ENCODE measurements at places on chromosomes 7 and 10.

DNA sequence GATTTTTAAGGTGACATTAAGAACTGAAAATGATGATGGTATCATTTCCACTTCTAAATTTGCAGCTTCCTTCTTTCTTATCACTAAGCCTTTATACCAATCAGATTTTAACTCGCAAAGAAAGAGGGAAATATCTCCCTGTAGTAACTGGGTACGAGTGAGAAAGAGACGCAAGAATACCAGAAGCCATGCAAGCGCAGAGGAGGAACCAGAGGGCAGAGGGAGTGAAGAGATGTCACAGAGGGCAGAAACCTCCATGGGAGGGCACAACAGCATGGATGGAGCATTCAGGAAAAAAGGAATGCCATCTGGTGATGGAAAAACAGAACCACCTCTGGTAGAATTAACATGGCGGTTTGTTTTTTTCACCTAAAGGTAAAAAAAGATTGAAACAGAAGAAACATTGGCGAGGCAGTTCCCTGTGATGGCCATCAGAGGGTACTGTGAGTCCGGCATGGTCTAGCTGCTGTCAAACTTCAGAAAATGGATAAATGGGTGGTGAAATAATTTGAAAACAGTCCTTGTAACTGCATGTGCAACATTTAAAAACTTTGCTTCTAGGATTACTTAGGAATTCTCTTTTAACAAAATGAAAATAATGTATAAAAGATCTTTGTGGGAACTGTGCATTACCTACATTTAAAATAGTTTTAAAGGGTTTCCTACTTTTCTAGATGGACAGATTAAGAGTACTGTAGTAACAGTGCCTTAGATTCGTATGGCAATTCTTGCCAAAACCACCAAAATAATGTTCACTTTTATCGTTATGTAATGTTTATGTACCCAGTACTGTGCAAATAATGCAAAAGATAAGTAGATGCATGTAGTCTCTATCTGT lies 91.8 kb downstream of the ARHGAP12 start:
- no peak for DNase-seq

- DNase-seq: no peak
Measured at GRCh38 chr7:1269336-1269890, 36.7 kb downstream of the UNCX start.

DNA sequence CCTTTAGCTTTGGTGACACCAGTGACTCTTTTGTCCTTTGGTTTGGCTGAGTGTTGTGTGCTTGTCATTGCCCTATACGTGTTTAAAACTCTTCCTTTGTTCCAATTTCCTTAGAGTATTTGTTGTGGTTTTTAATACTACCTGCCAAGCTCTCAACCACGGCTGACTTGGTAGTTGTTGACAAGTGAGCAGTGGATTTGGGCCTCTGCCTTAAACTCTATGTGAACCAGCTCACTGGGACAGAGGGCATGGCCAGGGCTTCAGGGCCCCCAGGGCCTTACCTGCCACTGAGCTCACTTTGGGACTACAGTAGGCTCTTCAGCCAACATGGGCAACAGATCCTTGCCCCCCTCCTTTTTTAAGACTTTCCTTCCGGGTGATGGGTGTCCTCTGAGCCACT lies 9.6 kb upstream of the DMBT1 start:
- DNase-seq: no peak

DNA sequence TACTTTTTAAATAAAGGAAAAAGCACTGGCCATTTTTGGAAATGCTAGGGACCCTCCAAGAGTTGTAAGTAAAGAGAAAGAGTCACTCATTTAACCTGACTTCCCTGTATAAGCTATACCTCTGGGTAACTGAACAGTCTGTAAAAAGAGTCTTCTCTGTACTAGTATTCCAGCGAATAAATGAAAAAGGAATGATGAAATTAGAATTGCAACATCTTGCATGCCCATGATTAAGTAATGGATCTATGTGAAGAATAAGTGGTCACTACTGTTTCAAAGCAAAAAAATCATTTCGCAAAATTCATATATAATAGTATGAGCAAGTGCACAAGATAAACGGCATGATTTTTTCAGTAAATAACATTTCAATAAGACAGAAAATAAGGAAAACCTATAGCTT lies 116.8 kb downstream of the ZFAND4 start:
- no peak for DNase-seq

DNA sequence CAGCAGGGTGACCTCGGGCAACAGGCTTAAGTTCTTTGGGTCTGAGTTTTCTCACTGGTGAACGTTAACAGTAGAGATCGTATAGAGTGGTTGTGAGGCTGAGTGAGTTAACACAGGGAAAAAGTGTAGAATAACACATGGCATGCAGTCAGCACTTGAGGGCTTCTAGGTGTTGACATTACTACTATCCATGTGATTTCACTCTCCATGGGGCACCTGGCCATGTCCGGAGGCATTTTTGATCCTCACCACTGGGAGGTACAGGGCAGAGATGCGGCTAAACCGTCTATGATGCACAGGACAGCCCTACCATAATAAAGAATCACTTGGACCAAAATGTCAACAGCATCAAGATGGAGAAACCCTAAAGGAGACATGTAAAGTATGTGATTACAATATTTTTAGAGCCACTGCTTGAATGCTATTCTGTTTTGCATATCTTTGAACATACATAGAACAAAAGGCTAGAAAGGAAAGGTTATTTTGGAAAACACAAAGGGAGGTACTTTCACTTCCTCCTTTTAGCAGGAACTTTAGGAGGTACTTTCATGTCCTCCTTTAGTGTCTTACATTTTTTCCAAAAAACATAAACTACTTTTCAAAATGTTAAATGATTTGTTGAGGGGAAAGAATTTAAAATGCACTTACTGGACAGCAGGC lies 44.3 kb downstream of the NOD1 start:
- peak; percentile 68 for DNase-seq
